ENCODE measurements at places on chromosomes 3 and 15.
A peak's percentile ranks its signal among the peaks of the same experiment; 100 is the strongest.

DNA sequence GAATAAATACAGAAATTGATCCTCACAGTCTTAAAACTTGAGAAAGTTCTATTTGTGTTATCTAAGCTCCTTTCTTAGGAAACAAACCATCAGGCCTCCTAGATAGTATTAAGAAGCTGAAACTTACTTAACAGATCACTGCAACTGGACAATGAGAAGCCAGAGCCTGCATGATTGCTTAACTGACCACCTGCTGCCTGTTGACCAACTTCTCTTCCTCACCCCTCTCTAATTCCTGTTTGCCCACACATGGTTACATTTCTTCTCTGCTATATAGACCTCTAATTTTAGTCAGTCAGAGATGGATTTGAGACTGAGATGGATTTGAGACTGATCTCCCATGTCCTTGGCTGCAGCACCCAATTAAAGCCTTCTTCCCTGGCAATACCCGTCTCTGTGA is 13.5 kb downstream of the CCPG1 start:
- peak; percentile 33 for DNase-seq

DNA sequence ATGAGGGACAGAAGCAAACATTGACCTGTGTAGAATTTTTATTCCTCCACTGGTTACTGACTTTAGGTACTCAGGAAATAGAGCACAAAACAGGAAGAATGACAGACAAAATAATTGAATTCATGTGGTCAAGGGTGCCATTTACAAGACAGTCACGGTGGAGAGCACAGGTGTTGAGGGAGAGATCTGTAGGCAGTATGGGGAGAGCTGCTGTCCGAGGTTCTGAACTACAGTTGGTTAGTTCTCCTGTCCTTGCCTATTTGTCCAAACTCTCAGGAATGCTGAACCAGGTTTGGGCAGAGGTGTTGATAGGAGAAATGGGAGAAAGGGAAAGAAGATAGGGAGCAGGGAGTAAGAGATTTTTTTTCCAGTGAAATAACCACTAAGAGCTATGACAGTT is 178.5 kb upstream of the ZBTB20 start:
- no peak for DNase-seq

DNA sequence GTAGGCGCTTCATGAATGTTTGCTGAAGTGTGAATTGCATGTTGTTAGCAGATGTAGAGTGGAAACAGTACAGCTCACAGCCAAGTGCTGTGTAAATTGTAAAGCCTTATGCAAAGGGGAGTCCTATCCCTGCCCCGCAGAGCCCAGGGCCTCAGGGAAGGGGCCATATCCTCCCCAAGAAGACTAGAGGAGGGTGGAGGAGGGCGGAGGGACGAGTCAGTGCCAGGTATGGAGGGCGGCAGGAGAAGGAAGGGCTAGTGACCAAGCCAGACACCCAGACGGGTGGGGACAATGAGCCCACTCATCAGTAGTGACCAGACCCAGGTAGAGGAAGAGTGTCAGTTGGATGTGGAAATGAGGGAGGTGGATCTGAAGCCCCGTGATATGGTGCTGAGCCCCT is 45.2 kb downstream of the ZNF710 start:
- no peak for DNase-seq

DNA sequence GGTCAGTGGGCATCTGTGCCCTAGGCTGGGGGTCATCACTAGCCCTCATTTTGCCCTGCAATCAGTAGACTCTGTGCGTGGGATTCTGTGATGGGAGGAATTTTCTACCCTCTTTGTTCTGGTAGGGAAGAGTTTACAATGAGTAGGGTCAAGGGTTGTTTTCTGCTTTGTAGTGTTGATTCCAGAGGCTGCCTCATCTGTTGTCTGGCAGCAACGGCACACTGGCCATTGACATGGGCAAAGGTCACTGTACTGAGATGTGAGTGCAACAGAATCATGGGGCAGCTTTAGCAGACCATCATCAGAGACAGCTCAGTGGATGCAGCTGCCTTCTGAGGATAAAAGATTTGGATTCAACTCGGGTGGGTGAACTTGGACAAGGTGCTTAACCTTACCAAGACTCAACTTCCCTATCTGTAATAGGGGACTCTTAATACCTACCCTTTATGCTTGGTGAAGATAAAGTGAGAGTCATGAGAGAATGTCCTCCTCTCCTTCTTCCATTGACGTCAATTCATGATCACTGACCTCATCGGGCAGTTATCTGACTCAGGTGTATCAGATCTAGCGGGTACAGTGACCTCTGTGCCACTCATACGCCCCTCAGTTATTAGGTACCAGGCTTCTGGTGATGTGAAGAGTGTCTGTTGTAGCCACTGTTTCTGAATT is 127.5 kb downstream of the RPLP1 start:
- DNase-seq: no peak

DNA sequence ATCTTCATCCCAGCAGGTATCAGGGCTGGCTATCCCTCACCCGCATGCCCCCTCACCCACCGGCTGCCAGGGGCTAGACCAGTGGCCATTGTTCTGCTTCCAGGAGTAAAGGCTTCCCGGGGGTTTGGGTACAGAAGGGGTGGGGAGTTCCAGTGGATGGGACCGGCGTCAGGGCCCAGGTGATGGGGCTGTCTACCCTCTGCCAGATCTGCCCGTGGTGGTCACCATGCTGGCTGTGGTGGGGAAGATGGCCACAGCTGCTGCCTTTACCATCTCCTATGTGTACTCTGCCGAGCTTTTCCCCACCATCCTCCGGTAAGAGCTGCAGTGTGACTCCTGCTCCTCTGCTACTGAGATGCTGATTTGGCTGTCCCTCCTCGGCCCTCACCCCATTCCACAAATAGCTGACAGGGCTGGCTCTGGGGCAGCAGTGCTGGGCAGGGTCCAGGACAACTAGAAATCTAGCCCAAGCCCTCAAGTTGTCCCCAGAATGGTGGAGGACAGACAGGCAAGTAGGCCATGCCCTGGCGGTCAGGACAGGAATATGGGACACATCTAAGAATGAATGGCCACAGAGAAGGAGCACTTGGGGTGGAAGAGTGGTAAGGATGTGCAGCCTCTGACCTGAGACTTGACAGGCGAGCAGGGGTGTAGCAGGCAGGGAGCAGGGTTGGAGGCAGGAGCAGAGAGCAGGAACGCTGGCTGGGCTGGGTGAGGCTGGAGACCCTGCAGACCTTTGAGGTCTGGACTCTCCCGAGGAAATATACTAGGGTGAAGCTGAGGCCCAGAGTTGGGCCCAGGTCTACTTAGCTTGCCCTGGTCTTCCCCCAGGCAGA is 5.8 kb upstream of the SLC22A14 start:
- no peak for DNase-seq

DNA sequence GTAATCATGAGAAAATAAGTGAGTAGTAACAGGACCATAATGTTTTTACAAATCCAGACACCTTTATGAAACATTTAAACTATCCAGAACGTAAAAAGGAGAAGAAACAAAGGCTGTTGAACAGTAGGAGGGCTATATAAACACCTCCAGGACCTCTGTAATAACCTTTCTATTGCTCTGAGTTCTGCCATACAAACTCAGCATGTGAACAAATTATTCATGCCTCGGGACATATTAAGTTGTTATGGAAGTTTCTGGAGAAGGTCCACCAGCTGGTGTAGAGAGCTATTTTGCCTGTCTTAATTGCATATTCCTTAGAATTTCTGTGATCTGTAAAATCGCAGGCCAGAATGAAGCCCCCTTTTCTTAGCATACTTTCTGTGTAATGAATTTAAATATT is 256.3 kb downstream of the UBE2E2 start:
- DNase-seq: no peak

- DNase-seq: no peak
Observed at GRCh38 chr3:123301331-123302184, 99.8 kb downstream of the SEC22A start.

- DNase-seq: no peak
Observed at GRCh38 chr3:190387578-190388213, at the start of gene CLDN16. Gene CLDN16 (plus strand): TSS chr3:190388163. CDS start chr3:190388330, 167 bp downstream.

DNA sequence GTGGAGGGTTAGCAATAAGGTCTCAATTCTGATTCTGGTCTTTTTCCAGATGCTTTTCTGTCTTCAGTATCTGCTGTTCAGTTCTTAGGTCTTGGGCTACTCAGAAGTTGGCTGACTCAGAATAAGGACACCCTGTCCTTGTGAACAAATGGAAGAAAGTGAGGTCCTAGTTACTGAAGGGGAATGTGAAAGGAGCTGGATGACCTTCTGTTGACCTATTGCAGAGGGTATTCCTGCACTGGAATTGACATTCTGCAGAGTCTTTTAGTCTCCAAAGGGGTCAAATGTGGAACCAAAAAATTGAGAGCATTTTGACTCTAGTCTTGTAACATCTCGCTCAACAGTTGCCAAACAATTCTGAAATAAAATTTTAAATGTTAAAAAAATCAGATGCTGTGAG is 63.0 kb downstream of the CCR1 start:
- DNase-seq: no peak

GRCh38 chr15:27328608-27329007 is 357.6 kb downstream of the GABRG3 start:
- DNase-seq: no peak

DNA sequence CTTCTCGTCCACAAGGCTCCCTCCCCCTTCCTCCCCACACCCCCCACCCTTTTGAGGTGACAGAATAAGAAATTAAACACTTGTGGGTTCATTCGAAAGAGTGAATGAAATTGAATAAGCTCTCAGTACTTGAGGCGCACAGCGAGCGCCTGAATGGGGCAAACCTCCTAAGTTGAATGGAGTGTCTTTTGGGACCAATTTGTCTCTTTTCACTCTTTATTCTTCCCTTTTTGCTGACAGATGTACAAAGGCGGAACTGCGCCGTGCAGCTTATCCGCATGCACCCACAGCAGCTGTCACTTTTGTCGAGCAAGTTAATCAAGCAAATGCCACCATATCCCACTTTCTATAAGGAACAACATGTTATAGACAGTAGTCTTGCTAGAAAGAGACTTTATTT is 47.9 kb upstream of the FEZF2 start:
- no peak for DNase-seq

GRCh38 chr15:70269991-70270751 is 172.5 kb upstream of the TLE3 start:
- DNase-seq: no peak

DNA sequence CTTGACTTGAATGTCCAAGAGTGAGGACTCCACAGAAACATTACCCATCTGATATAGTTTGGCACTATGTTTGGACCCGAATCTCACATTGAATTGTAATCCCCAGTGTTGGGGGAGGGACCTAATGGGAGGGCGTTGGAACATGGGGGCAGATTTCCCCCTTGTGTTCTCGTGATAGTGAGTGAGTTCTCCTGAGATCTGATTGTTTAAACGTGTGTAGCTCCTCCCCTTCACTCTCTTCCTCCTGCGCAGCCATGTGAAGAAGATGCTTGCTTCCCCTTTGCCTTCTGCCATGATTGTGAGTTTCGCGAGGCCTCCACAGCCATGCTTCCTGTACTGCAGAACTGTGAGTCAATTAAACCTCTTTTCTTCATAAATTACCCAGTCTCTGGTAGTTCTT is 273.9 kb upstream of the TBC1D5 start:
- no peak for DNase-seq

DNA sequence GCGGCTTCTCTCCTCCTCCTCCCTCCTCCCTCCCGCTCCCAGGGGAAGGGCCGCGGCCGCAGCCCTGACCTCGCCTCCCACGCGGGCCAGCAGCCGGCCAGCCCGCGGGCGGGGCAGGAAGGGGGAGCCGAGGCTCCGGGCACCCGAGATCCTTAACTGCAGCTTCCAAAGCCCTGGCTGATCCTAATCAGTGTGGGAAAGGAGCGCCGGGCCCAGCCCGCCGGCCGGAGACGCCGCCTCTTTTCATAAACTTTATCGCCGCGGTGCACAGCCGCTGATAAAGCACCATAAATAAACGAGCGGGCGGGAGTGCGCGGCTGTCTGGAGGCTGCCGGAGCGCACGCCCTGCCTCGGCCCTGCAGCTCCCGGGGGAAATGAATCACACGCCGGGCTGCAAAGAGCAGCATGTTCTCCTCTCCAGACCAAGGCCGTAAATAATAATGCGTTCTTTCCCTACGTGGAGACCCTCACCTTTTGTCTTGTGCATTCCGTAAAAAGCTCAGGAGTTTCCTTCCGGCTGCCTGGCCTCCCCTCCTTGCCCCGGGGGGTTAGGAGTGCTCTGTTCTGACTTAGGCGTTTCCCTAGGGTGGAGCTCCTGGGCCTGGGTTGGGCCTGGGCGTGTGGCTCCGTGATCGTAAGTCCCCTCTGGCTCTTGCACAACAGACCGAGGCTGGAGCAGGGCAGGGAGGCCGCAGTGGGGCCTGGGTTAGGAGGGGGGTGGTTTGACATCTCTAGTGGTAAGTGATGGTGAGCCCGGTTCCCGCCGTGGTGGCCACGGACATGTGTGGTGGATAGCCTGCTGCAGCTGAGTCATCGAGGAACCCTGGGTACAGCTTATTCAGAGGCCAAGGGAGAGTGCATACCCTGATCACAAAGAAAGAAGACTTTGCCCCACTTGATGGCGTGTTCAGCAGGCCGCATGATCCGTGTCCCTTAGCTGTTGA is 132.6 kb upstream of the HES1 start:
- DNase-seq: peak; percentile 58

GRCh38 chr3:158456114-158456513 is 114.9 kb upstream of the MLF1 start:
- no peak for DNase-seq

DNA sequence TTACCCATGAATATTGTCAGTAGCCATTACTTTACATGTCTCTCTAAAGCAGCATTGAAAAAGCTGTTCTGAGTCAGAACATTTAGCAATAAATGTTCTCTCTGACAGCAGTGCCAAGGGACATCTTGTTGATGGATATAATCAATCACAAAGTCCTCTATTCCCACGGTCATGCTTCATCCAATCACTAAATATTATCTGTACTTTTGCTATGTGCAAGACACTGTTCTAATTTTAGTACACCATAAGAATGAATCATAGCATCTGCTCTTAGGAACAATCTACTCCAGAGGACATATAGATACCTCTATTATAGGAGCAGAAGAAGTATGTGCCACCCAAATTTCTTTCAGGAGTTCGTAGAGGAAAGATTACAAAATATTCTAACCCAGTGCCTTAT is 142.5 kb upstream of the MBNL1 start:
- no peak for DNase-seq

DNA sequence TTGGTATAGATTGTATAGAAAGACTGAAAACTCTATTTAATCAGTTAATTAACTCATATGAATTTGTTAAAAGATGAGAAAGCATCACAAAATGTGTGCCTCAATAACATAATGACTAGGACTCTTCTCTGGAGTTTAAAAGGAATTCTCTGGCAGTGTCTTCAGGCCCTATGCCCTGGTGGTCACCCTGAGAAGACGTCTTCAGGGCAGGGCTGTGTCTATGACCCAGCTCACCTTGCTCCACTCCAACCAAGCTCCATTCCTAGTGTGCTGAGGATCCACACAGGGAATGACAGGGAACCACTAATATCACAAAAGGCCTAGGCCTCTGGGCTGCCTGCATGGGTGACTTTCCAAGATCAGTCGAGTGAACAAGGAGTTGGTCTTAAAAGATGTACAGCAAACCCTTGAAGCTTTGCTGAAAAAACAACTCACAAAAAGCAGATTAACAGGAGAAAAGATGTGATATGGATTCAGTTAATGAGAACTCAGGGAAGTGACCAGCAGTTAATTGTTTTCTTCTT is 156.6 kb downstream of the SNRK start:
- DNase-seq: no peak

DNA sequence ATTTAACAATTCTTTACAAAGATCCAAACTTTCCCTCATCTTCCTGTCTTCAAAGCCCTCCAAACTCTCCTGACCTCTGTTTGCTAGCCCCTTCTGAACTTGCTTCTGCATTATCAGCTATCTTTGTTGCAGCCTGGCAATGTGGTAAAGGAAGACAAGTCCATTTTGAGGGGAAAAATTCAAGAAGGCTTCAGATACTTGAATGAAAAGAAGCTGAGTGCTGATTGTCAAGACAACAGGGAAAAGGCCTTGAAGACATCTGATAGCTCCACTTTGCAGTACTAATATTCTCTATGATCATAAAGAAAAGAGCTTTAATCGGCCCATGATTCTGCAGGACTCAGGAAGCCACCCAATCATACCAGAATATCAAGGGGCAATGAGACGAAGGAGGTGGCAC is 91.8 kb downstream of the LMLN start:
- no peak for DNase-seq

Data from epithelial cell of proximal tubule (primary cell).